ENCODE measurements at places on chromosomes 13 and 19.
A peak's percentile ranks its signal among the peaks of the same experiment; 100 is the strongest.

DNA sequence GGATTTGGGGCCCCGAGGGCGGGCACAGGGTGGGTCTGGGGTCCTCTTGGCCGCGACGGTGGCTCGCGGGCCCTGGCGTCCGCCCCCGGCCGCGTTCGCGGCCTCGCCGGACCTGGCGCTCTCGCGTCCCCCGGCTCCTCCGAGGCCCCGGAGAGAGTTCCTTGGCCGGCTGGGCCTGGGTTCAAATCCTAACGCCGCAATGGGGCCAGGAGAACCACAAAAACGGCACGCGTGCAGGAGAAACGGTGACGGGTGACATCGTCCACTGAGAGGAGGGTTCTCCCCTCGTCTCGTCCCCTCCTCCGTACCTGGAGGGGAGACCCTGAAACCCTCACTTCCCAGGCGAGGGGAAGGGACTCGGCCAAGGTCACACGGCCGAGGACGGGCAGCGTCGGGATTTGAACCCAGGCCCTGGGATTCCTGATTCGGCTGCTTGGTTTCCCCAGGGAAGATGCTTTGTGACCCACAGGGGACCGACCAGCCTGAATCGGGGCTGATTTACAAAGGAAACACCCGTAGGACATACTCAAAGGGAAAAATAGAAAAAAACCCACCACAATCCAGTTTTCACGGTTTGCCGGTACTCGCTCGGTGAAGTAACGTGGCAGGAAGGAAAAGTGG is 624 bp downstream of the SAFB start:
- no peak for DNase-seq

GRCh38 chr13:98940325-98941001 is 37.4 kb downstream of the DOCK9 start:
- no peak for DNase-seq

GRCh38 chr19:50906217-50906616 is 5.0 kb downstream of the KLK4 start:
- DNase-seq = peak; percentile 30

- no peak for DNase-seq
Measured at GRCh38 chr13:111919849-111920248, 147.1 kb upstream of the SOX1 start.

- no peak for DNase-seq
Measured at GRCh38 chr19:32969549-32969948, 2.2 kb downstream of the CEP89 start.

GRCh38 chr13:30810261-30810701 is 74.9 kb downstream of the ALOX5AP start:
- DNase-seq = no peak

GRCh38 chr13:45296259-45296658 is 44.7 kb downstream of the TPT1 start:
- no peak for DNase-seq

- no peak for DNase-seq
Measured at GRCh38 chr13:27117952-27118351, 53.7 kb downstream of the USP12 start.

DNA sequence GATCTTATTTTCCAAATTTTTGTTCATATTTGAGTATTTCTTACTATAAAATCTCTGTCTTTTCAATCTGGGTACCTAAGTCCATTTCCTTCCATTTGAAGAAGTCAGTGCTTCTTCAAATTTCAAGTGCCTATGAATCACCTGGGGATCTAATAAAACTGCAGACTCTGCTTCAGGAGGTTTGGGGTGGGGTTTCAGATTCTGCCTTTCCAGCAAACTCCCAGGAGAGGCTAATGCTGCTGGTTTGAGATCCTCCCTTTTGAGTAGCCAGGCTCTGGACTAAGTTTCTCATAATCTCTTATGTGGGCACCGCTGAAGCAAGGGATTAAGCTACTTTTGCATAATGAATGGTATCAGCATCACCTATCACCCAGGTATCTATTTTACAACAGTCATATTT is 242.4 kb downstream of the RGCC start:
- DNase-seq = no peak

DNA sequence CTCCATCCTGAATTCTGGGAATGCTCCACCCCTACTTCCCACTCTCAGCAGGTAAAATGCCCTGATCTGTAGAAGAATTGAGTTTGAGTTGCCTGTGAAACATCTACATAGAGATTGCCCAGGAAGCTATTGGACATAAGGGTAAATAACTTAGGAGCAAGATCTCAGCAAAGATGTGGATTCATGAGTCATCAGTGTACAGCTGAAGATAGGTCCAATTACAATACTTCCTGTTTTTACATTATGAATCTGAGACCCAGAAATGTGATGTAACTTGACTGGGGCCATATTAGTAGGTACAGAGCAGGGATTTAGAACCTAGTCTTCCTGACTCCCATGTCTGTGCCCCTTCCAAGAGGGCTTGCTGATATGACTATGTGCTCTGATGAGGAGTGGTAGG is 79.4 kb upstream of the FNDC3A start:
- no peak for DNase-seq

DNA sequence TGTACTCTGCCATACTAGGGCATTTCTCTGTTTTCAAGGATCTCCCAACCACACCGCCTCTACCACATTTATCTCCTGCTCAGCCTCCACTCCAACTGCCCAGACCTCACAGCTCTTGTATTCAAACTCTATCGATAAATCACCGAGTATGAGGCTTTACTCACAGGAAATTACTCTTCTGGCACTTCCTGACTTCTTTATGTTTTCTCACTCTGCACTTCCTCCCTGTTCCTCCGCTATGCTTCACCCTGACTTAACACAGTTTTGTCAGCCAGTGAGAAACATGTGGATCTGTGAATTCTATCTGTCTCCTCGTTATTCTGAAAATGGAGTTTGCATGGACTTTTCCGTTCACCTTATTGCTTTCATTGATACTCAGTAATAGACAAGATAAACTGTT is 2.6 kb upstream of the CARD8 start:
- no peak for DNase-seq

DNA sequence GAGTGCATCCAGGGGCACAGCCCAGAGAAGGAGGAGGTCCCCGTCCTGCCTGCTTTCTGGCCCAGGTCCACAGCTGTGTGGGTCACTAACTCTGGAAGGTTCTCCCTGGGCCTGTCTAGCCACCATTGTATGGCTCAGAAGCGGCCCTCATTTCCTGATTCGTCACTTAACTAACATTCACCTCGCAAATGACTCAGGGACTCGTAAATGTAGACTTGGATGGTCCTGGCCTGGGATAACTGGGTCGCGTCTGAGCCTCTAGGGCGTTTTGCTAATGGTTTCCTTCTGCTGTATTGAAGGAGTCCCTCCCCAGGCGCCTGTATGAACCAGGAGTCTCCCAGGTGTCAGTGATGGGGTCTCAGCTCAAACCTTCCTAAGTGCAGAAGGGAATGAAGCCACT is 162.8 kb downstream of the ZNF536 start:
- DNase-seq = no peak

Data from HuH-7 (cell line).